ENCODE measurements at places on chromosomes 4 and X.
A peak's percentile ranks its signal among the peaks of the same experiment; 100 is the strongest.

GRCh38 chr4:174138616-174139015 lies 144.9 kb downstream of the FBXO8 start:
- no peak for DNase-seq

- DNase-seq = no peak
These were observed 69.4 kb downstream of the CLCN5 start for GRCh38 chrX:49991758-49992157.

DNA sequence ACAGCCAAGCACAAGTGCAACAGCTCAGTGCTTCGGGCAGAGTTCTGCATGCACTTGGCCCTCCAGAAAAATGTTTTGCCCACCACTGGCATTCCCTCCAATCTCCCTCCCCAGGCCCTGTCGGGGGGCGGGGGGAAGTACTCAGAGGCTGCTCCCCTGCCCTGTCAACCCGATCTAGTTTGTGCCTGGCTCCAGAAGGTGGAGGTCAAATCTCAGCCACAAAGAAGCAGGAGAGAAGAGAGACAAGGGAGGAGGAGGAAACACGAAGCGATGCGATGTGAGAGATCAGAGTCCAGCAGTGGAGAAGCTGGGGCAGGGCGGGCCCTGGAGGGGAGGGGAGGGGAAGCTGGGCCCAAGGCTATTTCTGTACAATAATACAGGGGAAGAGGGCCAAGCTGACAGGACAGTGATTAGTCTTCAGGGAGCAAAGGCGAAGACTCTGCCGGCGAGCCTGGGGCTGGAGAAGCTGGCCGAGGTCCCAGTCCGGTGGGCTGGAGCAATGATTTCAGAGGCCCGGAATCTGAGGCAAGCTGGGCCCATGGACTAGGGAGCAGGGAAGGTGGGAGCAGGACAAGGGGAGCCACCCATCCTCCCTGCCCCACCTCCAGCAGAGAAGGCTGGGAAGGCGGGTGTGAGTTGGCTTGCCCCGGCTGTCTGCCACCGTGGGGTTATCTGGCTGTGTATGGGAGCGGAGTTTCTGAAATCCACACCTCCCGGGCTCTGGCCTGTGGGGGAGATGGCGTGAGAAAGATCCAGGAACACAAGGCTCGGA lies 167.1 kb downstream of the EFNB1 start:
- peak; percentile 49 for DNase-seq

- no peak for DNase-seq
These were observed 322.8 kb upstream of the DIAPH2 start for GRCh38 chrX:96361844-96362243.

GRCh38 chr4:102736636-102737549 lies 23.9 kb downstream of the MANBA start:
- peak; percentile 85 for DNase-seq

GRCh38 chr4:83178029-83178428 lies 63.5 kb upstream of the PLAC8 start:
- DNase-seq = no peak

DNA sequence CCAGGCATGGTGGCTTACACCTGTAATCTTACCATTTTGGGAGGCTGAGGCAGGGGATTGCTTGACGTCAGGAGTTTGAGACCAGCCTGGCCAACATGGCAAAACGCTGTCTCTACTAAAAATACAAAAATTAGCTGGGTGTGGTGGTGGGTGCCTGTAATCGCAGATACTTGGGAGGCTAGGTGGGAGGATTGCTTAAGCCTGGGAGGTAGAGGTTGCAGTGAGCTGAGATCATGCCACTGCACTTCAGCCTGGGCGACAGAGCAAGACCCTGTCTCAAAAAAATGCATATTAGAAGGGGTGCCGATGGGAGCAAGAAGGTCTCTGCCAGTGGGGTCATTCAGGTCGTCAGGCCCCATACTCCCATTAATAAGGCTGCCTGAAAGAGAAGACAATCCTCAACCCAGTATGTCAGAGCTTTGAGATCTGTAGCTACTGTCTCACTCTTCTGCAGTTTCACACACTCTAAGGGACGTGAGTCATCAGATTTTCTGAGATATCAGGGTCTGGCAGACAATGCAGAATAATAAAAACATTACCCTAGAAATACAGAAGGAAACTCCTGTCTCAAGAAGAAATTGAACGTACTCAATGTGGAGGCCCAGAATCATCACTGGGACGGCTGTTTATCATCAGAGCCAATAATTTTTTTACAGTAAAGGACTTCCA lies 176.7 kb upstream of the FAT1 start:
- DNase-seq = peak; percentile 27

GRCh38 chr4:110417136-110417535 lies 58.8 kb upstream of the ENPEP start:
- DNase-seq = no peak

GRCh38 chrX:6371353-6371752 lies 142.7 kb upstream of the NLGN4X start:
- DNase-seq = no peak
